ENCODE measurements at places on chromosomes 12 and 14. TPM values are rescaled to one million over a fixed set of nuclear protein-coding genes. Genes with fewer than 3 reads are reported as not detected.

GRCh38 chr12:20646239-20646827 is 48.8 kb upstream of the SLCO1C1 start:
- no peak for DNase-seq

- no peak for DNase-seq
Observed at GRCh38 chr12:56152756-56153677, 630 bp downstream of the MYL6B start.

- DNase-seq: no peak
Observed at GRCh38 chr12:97800561-97800960, 338.0 kb downstream of the RMST start.

DNA sequence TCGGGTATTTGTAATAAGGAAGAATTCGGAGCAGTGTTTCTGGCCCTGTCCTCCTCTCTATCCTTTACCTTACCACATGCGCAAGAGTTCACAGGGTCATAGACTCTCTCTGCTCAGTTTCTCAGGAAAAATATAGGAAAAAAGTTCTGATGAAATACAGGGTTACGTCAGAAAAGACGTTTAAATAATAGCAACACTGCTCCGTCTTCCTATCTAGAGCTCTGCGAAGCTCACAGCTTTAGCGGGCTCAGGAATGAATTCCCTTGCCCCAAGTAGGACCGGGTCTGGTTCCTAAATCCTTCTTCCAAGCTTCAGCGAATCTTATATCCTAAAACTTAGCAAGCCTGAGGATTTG is 365 bp downstream of the CCDC59 start:
- no peak for DNase-seq

GRCh38 chr14:82009076-82009475 is 475.4 kb upstream of the SEL1L start:
- no peak for DNase-seq

- no peak for DNase-seq
Observed at GRCh38 chr12:47085815-47086252, 6.1 kb upstream of the AMIGO2 start.

- no peak for DNase-seq
Observed at GRCh38 chr14:33184587-33184986, 245.9 kb downstream of the NPAS3 start.

DNA sequence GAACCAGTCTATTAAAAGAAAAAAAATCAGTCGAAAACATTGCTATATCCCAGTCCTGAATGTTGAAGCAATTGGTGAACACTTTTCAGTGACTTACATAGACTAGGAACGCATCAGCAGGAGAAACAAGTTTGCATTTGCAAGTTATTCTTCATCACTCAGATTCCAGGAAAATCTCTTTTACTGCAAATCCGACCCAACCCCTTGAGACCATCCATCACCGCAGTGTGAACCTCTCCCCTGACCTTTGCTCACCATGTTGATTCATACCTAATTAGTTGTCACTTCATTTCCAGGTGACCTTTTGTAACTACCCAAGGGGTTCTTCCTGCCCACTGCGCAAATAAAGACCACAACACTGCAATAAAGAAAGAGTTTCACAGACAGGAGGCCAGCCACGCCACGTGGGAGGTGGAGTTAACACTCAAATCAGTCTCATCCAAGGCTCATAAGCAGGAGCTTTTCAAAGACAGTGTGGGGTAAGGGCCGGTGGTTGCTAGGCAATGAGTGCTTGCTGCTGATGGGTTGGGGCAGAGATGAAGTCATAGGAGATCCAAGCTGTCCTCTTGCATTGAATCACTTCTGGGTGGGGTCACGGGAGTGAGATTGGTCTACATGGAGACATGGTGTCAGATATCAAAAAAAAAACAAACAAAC is 241.3 kb upstream of the TMEM132C start:
- peak; percentile 49 for DNase-seq

DNA sequence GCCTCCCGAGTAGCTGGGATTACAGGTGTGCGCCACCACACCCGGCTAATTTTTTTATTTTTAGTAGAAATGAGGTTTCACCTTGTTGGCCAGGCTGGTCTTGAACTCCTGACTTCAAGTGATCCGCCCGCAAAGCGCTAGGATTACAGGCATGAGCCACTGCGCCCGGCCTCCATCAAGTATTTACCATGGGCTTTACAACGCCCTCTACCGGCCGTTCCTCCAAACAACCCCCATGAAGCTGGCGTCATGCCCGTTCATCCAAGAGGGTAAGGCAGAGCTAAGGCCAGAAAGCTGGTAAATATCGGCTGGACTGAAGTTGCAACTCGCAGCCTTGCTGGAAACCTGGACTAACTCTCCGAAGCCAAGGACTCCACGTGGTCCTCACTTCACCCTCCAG is 41.6 kb downstream of the RNF34 start:
- no peak for DNase-seq

DNA sequence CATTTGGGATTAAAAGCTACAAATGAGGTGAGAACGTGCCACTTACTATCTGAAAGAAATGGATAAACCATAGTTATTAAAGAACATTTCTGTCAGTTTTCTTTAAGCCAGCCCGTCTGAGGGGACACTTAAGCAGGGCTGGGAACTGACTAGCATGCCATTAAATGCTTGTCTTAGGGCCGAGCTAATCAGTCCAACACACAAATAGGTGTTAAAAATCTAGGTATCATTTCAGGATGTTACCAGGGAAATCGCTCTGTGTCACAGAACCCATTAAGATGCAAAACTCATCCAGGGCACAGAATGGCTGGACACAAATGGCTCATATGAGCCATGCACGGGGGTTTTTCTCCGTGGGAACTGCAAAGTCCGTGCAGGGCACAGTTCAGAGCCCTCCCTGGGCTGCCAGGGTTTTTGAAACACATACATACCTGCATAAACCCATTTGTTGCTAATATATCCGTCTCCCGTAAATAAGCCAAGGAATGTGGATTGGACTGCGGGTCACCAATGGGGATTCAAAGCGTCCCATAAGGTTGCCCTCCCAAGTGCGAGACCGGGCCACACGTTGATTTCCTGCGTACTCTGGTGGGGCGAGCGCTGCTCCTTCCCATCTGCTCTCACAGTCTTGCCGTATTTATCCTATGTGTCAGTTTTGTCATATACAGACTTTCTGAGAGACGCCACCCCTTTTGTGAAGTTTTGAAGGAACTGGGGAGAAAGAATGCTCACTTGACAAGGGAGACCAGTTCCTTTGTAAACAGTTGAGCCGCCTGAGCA is 5.4 kb upstream of the GSC start:
- DNase-seq: no peak

DNA sequence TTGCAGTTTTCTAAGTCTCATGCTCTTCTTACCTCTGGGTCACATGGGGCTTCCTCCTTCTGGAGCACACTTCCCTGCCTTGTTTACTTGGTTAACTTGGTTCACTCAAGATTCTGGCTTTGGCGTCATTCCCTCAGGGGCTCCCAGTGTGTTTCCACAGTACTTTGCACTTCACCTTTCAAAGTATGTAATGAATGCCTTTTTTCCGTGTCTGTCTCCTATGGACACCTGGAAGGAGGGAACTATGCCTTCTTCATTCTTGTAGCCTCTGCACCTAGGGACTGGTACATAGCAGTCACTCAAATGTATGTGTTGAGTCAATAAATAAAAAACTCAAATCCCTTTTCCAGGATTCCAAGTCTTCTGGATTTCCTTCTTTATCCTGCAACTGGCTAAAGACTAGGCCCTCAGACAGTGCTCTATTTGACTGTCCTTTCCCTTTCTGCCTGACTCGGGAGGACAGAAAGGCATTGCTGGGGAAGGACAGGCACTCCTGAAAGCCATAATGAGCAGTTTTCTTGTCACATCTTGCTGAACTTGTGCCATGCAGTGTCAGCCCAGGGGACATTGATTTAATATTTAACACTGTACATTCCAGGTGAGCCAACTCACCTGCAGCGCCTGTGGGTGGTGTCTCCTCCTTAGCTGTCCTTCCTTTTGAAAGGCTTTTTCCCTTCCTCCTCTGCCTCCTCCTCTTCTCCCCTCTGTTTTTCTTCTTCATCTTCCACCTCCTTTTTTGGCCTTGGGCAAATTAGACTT is 12.8 kb downstream of the MYRFL start:
- DNase-seq: no peak

DNA sequence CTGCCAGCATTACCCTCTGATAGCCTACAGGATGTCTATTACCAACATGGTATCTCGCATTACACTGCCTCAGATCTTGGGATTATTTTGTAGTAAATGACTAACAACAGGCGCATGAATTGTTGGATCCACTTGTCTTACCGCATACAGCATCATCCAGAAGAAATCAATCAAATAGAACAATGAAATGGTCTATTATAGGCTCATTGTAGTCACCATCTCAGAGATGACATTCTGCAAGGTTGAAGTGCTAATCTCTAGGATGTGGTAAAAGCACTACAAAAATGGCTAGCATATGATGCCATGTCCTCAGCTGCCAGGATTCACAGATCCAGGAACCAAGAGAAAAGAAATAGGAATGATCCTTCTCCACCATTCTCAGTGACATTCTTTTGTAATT is 52.0 kb downstream of the WASHC3 start:
- no peak for DNase-seq

DNA sequence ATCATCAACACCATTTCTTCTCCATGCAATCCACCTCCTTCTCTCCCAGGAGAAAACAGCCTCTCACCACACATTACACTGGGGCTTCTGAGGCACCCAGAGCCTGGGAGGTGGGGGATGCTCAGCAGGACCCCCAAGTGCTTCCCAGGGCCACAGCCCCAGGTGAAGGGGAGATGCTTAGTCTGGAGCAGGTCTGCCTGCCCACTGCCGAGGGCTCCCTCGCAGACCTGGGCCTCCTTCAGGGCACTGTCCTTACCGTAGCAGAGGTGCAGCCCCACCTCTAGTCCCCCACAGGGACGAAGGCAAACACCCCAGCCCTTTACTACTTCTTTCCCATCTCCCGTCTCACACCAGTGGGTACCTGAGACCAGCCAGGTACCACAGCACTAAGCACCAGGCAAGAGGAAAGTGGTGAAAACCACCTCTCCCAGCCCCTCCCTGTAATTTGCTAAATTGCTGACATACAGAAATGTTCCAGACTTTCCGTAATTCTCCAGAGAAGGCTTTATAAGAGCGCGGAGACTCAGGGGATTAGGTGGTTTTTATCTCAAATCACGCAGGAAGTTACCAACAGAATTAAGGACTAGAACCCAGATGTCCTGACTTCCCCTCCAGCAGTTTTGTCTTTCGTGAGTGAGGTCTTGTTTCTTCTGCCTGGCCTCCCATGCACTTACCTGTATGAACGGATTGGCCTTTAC is 59.0 kb downstream of the PLEKHG3 start:
- peak; percentile 14 for DNase-seq

DNA sequence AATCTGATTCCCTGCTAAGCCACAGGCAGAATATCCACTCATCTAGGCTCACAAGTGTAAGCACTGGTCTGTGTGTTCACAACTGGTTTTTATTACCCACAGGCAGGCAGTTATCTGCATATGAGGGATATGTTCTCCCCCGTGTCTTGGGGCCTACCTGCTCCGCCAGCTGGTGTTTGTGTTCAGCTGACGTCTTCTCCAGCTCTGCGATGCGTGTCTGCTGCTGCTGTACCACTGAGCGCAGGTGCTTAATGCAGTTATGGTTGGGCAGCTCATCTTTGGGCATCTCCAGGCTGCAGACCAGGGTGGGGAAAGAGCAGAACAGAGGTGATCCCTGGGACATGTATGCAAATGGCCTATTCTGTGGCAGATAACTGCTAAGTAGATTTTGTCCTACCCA is 13.7 kb downstream of the RNF41 start:
- no peak for DNase-seq

DNA sequence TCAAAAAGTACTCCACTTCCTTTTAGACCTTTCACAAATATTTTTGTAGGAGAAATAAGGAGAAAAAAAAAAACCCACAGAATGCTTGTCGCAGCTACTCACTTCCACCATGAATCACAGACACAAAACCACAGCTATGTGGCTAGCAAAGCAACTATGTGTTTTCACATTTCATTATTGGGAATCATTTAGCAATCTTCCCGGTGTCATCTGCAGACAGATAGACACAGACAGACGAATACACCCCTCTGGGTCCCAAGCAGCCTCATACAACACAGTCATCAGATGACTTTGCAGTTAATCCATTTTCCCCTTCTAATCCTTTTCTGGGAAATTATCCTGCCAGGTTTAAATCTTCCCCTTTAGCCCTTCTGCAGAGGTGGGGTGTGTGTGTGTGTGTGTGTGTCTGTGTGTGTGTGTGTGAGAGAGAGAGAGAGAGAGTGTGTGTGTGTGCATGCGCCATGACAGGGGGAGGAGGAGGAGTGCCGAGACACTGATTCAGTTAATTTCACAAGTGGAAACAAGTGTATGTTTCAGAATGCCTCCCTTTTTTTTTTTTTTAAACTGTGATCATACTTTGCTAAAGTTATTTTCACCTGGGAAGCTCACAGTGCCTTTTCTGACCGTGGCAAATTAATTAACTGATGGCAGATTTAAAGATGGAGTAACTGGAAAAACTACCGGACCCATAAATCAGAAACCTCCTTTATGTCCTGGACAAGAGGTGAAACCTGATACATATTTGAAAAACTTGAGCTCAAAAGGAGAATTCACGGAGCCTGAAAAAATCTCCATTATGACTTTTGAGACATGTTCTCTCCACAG is 39.9 kb downstream of the LTBP2 start:
- peak; percentile 70 for DNase-seq

GRCh38 chr12:25089738-25090137 is 105.2 kb downstream of the DNAI7 start:
- no peak for DNase-seq

- no peak for DNase-seq
Observed at GRCh38 chr12:96263449-96263902, 69.3 kb downstream of the ELK3 start.

GRCh38 chr12:70619471-70620152 is 17.6 kb downstream of the PTPRB start:
- DNase-seq: no peak

Gene ZNF384
- 14.9 TPM for total RNA-seq

Gene SLC5A8
- total RNA-seq: 0.22 TPM

Gene SLC6A13
- total RNA-seq: 711 TPM

Gene CFAP251
- total RNA-seq: 4.4 TPM

Gene TPCN1
- total RNA-seq: 25.1 TPM

Gene ORAI1
- 8.3 TPM for total RNA-seq

Gene CACNA1C
- 18.1 TPM for total RNA-seq

Gene CLEC4C
- not detected for total RNA-seq

Gene LETMD1
- 67.5 TPM for total RNA-seq

Gene RAD51B
- total RNA-seq: 21.2 TPM

Gene CATSPERB
- 0.44 TPM for total RNA-seq

Gene RASAL1
- total RNA-seq: 2.6 TPM

Gene C12orf60
- 3.7 TPM for total RNA-seq

Gene CFAP54
- total RNA-seq: 21.3 TPM

Gene KRT73
- total RNA-seq: not detected

Gene OR4K13
- not detected for total RNA-seq

Gene SVOP
- total RNA-seq: 8.7 TPM
